AG08396 (cell line): ENCODE measurements at places on chromosomes 4 and X.
A peak's percentile ranks its signal among the peaks of the same experiment; 100 is the strongest.

DNA sequence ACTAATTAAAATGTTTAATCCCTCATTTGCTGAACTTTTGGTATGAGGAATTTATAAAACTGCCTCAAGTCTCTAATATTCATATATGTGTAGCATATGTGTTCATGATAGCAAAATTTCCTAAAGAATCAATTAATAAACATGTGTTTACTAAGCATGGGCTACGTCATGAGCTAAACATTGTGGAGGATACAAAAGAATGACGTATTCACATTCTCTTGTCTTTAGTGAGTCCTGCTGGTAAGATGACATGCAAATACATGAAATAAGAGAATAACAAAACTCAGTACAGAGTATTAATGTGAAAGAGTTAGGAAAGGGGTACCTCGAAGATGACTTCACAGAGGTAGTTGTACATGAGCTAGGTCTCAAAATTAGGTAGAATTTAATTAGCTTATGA lies 121.9 kb upstream of the POF1B start:
- DNase-seq: no peak

DNA sequence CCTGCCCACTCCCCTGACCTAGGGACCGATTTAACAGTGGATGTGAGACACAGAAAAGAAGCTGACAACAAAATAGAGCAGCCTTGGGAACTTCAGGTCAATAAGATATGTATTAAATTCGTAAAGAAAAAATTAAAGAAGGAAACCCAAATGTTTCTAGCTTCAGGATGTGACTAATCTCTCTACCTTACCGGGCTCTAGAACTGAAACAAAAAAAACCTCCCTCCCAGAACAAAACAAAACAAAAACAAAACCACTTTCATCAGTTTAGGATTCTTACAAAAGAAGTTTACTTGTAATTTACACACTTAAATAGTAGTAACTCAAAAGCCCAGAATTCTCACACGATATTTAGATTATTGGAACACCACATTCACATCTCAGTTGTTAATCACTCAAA lies 185.8 kb upstream of the RPS6KA3 start:
- DNase-seq: no peak

DNA sequence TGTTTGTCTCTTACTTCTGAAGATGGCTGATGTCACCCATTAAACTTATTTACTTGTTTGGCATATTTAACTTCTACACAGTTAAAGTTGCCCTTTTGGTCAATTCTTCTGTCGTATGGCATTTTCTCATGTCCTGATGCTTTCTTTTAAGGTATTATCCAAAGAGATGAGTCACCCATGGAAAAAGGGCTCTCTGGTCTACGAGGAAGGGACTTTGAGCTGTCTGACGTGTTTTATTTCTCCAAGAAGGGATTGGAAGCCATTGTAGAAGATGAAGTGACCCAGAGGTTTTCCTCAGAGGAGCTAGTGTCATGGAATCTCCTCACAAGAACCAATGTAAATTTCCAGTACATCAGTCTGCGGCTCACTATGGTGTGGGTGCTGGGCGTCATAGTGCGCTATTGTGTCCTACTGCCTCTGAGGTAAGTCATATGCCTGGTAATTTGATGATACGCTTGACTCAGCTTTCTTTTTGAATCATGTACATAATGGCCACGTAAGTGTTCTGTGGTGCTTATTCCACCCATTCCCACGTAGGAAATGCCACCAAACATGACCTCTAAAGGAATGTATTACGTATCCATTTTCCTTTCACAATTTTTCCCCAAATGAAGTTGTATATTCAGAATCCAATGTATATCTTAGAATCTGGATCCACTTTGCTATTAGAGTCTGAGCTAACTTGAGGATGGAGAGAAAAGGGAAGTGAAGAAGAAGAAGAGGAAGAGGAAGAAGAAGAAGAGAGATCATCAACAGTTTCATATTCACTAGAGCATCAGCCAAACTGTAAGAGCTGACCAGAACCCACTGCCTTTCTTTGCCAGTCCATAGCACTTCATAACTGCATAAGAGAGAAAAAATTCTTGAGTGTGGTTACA lies 45.7 kb downstream of the GPAT3 start:
- DNase-seq: no peak

DNA sequence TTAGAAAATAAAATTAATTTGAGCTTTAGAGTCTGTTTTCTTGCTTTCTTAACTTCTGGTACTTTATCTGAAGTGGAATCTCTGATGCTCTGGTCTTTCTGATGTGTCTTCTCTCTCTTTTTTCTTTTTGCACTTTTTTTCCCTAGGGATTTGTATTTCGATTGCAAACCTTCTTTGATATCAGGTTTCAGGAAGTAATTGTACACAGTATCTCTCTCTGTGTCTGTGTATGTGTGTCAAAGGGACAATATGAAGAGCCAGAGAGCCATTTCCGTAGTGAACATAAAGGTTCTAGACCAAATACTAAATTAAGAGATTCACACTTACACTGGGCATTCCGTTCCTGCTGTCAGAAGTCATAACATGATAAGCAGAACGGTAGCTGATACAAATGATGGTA lies 325.0 kb downstream of the PCDH7 start:
- no peak for DNase-seq

DNA sequence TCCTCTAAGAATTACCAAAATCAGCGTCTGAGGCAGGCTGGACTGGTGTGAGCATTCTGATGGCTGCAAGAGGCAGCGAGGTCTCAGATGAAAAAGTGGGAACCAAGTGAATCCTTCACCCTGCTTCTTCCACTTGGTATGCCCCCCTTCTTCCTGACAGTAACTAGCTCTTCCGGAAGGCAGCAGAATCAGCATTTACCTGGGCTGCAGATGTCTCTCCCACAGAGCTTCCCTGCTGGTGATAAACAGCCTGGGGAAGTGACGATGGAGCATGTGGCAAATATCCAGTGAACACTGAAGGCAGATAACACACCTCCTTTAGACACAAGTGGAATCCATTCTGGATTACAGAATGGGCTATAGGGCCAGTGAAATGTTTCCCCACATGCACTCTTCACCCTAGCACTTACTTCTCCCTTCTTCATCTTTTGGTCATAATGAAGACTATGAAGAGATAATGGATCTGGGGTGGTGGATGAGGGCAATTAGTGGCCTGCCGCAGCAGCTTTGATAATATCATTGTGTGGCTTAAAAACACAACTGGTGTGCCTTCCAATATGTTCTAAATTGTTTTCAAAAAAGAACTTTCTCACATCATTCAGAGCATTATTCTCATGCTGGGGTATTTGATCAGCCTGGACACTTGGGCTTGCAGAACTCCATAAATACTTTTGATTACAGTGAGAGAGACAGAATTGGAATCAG lies 60.8 kb upstream of the TBC1D9 start:
- DNase-seq: no peak

GRCh38 chr4:69832326-69833030 lies 27.5 kb downstream of the SULT1E1 start:
- DNase-seq: no peak

DNA sequence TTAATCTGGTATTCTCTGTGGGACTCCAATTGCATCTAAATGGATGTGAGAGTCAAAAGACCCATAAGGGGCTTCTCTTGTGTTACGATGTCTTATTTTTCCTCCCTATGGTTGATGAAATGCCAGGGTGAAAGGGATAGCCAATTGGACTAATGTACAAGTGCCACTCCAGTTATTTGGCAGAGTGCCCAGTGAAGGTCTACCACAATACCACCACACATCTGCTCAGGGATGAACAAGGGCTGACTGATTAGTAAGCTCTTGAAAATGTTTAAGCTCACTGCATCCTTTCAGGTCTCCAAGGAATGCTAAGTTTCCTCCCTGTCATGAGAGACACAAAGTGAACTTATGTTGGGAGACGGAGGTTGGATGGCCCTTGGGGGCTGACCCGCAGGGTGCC lies 57.8 kb downstream of the HEPH start:
- no peak for DNase-seq

- DNase-seq: no peak
These were observed 3.8 kb downstream of the MTM1 start for GRCh38 chrX:150572206-150572605.

DNA sequence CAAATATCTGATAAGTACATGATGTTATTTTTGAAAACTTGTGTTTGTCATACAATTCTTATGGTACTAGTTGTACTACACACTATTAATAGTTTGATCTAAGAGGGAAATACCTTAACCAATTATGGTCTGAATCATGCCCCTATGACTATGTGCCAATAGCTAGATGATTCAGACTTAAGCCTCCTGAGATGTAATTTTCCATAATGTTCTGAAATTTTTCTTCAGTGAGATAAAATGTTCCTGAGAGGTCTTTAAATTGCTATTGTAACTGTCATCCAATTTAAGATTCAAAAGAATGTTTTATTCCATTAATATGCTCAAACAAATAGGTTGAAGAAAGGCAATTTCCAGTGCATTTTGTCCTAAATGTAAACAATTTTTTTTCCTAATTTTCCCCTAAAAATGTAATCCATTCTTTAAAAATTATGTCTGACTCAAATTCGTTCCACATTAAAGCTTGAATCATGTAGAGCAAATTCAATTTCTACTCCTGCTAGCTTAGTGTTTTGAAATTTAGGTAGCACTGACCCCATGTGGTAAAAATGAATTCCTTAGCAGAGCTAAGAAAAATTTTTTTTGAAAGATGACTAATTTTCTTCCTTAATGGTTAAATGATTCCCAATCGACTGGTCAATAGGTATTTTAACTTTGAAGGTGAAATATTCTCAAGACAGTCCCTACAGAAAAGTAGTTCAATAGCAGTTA lies 49.1 kb downstream of the APOOL start:
- DNase-seq: peak; percentile 4

DNA sequence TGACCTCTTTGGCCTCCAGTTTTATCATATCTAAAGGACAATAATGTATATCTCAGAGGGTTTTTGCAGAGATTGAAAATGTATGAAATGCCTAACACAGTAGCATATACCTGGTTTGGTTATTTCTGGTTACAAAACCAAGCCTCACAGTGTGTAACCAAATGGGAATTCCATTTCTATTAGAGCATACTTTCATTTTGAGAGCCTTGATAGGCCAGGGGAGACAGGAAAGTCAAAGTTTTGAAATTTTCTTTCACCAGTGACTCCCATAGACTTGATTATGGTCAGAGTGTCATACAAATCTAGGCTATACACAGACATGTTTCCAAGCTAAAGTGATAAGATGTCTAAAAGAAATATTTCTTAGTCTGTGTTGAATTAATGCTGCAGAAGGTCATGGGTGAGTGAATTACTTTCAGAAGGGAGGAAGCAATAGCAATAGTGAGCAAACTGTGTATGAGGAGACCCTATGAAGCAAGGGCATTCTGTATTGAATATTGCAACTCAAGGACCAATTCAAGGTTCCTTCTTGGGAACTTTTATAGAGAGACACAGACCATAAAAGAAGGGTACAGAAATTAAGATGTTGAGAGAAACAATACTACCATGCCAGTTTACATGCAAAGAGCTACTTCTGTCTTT lies 151.1 kb downstream of the PDE5A start:
- DNase-seq: no peak

- DNase-seq: no peak
These were observed 490.5 kb downstream of the MAGEE1 start for GRCh38 chrX:76918033-76918432.

GRCh38 chrX:2266445-2267349 lies 234.1 kb downstream of the DHRSX start:
- no peak for DNase-seq

- DNase-seq: no peak
These were observed 36.0 kb downstream of the PF4 start for GRCh38 chr4:73945674-73946449.

DNA sequence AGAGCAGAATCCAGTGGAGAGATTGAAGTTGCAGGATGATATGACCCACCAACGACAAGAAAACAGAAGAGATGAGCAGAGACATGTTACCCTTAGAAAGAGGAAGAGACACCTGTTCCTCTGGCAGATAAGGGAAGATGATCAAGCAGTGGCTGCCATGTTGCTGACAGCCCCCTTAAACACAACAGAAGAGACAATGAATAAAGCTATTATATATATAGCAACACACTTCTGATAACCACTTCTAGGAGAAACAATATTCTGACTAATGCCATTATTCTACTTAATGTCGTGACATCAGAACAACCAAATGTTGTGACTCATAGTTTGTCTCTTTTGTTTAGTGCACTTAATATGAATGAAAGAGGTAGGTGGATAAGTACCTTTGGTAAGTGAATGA lies 44.9 kb downstream of the SH3RF1 start:
- no peak for DNase-seq

DNA sequence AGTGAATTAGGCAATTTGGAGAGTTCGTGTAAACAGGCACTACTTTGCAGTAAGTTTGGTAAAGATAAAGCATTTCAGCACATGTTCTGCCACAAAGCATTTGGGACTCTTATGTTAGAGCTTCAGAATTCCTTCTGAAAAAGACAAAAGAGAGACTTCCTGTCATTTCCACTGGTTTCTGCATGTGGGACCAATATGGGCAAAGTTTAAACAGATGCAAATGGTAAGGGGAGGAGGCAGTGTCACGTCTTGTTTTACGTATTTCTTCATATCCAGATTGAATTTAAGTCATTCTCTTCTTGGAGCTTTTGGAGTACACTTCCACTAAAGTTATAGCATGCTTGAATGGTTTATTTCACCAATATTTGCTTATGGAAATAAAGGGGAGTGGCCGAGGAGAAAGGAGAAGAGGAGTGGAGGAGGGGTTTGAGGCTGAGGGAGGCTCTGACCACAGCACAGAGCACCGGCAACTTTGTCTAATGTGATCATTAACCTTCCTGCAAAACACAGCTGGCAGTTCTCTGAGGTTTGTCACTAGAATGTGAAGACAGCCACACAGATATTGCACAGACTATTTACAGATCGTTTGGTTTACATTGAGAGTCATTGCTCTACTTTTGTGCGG lies at the start of gene APELA:
Gene APELA (plus strand): TSS at position 479 of the 625 bp plus-strand sequence. CDS start 154 bp downstream, outside the sequence.
- DNase-seq: no peak

GRCh38 chr4:122583906-122584305 lies 37.0 kb downstream of the IL21 start:
- no peak for DNase-seq

- peak; percentile 51 for DNase-seq
These were observed 27.3 kb downstream of the PRDX4 start for GRCh38 chrX:23694606-23695005.

- DNase-seq: no peak
These were observed 605.1 kb downstream of the ADGRL3 start for GRCh38 chr4:61805227-61805626.

GRCh38 chr4:55545151-55545550 lies 1.6 kb downstream of the CLOCK start:
- DNase-seq: no peak

- DNase-seq: no peak
These were observed 55.4 kb downstream of the NOP14 start for GRCh38 chr4:2907706-2908293.

- DNase-seq: no peak
These were observed 223.1 kb downstream of the CLCN4 start for GRCh38 chrX:10379878-10380277.

DNA sequence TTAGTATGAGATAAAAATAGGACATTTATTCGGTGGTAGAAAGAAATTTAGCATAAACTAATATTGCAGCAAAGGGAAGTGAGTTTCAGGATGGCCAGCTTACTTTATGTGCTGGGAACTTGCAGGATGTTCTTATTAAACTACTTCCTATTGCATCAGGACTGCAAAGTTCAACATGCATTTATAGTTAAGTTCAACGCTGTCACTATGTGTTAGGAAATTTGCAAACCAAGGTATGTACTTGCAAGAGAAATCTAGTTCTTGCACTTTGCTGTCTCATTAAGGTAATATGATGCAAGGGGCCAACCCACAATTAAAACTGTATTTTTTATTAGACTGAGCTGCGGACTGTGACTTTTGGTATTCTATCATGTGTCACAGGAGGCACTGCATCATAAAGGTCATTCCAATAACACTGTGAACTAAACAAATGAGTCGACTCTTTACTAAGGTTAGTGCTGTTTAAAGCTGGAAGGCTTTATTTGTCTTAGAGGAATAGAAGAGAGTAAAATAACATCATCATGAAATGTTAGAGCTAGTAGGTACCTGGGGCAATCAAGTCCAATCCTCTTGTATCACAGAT lies 1525.7 kb upstream of the TENM3 start:
- no peak for DNase-seq
